ENCODE measurements at places on chromosomes 4 and X. TPM values are rescaled to one million over a fixed set of nuclear protein-coding genes. Genes with fewer than 3 reads are reported as not detected.

Gene P2RY10
- not detected for total RNA-seq

- no peak for DNase-seq
Measured at GRCh38 chrX:151825007-151825406, 87.7 kb upstream of the MAGEA4 start.

- no peak for DNase-seq
Measured at GRCh38 chr4:186746581-186746980, 22.9 kb upstream of the FAT1 start.

- no peak for DNase-seq
Measured at GRCh38 chr4:55143858-55144257, 18.5 kb upstream of the KDR start.
